Mucosa of gallbladder (tissue), 1 donor: ENCODE measurements at places on chromosomes 6 and 20. TPM values are rescaled to one million over a fixed set of nuclear protein-coding genes. Genes with fewer than 3 reads are reported as not detected.

POM121L2 gene
- not detected for total RNA-seq

GRCh38 chr20:50070361-50070760 is 42.6 kb downstream of the UBE2V1 start:
- no peak for DNase-seq

- no peak for DNase-seq
Observed at GRCh38 chr6:169590376-169590939, 111.4 kb downstream of the WDR27 start.

GRCh38 chr6:6635869-6636268 is 47.3 kb downstream of the LY86 start:
- DNase-seq: no peak

ELOVL4 gene
- 1.5 TPM for total RNA-seq
